ENCODE measurements at places on chromosomes 11 and 22.

DNA sequence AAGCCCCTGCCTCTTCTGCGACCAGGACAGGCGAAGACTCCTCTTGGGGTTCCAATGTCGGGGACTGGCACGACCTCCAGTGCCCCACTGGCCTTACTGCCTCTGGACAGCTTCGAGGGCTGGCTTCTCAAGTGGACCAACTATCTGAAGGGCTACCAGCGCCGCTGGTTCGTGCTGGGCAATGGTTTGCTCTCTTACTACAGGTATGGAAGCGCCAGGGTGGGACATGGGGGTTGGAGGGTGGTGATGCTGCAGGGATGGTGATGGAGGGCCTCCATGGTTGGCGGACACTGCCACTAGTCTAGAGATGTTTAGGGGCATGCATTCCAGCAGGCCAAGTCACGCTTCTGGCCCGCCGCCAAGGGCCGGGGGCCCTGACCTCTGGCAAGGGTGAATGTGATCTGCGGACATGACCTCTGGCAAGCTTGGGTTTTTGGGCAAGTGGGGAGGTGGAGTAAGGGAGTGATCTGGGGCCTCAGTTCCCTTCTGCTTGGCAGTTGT is 727 bp downstream of the OSBP2 start:
- no peak for DNase-seq

DNA sequence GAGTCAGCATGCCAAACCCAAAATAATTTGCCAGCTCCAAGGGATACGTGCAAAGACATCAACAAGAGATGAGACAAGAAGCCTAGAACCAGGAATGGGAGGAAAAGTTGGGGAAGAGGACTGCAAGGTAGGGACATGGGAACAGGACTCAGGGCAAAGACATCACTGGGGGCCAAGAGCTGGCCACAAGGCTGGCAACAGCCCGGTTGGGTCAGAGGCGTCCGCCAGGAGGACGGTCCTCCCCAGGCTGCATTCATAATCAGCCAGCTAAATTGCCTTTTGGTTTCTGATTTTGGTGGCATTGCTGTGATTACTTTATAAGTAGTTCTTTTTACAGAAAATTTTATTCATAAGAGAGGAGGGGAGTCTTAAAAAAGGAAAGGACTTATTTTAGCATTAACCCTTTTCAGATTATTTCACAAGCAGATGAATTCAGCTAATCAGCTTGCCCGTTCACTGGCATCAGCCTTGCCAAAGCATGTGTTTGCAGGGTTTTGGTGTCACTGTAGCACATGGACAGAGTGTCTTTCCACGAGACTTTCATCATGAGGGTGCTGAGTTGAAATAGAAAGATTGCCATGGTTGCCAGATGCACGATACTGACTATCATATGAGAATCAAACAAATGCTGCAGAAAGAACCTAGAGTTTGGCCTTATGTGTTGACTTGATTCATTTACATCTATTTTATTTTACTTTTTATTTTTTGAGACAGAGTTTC is 23.2 kb upstream of the NAV2 start:
- DNase-seq = no peak

GRCh38 chr22:39996732-39997131 is 2.0 kb downstream of the FAM83F start:
- peak; percentile 19 for DNase-seq

- DNase-seq = no peak
Observed at GRCh38 chr11:28133146-28133545, 25.0 kb downstream of the METTL15 start.

DNA sequence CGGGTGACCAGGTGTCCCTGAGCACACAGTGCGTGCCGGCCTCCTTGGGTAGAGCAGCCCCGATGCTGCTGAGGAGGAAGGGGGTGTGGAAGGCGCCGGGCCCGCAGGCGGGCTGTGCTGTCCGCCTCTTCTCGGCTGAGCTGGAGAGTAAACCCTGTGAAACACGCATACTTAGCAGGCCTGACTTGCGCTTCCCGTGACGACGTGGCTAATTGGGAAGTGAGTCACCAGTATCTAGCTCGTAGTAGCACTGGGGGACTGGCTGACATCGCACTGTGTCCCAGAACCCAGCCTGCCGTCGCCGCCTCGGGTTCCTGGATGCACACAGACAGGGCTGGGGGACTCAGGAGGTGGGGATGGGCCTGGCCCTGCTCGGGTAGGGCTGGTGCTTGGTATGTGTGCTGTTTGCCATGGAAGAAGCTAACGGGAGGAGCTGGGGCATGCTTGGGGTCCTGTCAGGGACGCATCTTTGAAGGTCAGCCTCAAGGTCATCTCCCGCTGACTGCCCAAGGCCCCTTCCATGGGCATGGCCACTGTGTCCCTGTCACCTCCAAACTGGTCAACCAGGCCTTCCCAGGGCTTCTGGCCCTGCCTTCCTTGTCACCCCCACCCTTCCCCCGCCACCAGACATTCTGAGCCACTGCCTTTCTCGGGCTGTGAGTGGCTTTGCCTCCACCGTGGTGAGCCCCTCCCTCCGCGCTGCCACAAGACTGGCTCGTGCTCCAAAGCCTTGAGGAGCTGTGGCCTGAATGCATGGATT is 1327.0 kb downstream of the BRD1 start:
- DNase-seq = no peak

GRCh38 chr11:36012455-36012854 is 68.6 kb downstream of the LDLRAD3 start:
- no peak for DNase-seq

GRCh38 chr11:102428696-102429095 is 23.9 kb downstream of the TMEM123 start:
- no peak for DNase-seq

Measured in SHP77 treated with DMSO at 0.1 percent for 48 hours (cell line).